ENCODE measurements at places on chromosomes 11 and 22. TPM values are rescaled to one million over a fixed set of nuclear protein-coding genes. Genes with fewer than 3 reads are reported as not detected.

WDR74 gene
- 46.8 TPM for total RNA-seq

VSIG2 gene
- total RNA-seq = 0.18 TPM

ACTN3 gene
- total RNA-seq = not detected

DNA sequence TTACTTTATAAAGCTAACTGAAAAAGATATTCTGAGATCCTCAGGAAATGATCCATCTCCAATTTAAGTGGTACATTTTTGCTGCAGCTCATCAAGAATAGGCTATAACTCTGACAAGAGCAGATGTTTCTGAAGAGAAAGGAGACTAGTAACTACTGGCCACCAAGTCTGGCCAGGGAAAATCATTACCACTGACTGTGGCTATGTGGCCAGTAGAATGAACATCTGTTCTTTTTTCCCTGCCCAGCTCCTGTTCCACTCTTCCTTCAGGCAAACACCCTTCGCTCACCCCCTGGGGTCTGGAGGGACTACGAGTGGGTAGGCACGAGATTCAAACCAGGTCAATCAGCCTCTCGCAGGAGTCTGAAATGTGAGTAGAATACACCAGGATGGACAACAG, 23.9 kb downstream of the TMEM123 start:
- no peak for DNase-seq

TRPM5 gene
- not detected for total RNA-seq

GGTLC2 gene
- total RNA-seq = not detected

GRCh38 chr11:28466506-28466905, 358.3 kb downstream of the METTL15 start:
- no peak for DNase-seq

GRCh38 chr11:133559833-133560471, 27.7 kb upstream of the OPCML start:
- no peak for DNase-seq

DNA sequence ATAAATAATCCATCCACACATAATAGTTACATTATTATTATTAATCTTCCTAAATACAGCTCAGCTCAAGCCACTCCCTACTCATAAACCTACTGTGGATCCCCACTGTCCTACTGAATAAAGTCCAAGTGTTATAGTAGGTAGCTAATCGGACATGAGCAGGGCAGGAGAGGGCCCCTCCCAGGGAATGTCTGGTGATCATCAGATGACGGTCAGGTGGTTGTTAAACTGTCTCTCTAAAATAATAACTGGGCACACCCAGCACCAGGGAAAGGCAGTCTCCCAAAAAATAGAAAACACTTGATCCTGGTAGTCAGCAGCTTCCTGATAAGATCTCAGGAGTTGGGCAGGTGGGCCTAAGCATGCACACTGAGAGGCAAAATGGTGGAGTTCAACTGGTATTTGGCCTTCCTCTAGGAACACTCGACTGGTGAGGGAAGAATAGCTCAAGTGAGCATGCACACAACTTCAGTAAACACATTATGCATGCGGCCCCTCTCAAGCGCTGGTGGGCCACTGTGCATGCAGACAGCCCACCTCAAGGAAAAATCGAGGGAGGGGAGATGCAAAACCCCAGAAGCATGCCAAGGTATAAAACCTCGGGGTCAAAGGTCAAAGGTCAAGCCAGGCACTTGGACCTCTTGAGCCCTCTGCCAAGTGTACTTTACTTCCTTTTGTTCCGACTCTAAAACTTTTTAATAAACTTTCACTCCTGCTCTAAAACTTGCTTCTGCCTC, 65.0 kb downstream of the LRRC32 start:
- DNase-seq = no peak

UPK3A gene
- total RNA-seq = not detected

DNA sequence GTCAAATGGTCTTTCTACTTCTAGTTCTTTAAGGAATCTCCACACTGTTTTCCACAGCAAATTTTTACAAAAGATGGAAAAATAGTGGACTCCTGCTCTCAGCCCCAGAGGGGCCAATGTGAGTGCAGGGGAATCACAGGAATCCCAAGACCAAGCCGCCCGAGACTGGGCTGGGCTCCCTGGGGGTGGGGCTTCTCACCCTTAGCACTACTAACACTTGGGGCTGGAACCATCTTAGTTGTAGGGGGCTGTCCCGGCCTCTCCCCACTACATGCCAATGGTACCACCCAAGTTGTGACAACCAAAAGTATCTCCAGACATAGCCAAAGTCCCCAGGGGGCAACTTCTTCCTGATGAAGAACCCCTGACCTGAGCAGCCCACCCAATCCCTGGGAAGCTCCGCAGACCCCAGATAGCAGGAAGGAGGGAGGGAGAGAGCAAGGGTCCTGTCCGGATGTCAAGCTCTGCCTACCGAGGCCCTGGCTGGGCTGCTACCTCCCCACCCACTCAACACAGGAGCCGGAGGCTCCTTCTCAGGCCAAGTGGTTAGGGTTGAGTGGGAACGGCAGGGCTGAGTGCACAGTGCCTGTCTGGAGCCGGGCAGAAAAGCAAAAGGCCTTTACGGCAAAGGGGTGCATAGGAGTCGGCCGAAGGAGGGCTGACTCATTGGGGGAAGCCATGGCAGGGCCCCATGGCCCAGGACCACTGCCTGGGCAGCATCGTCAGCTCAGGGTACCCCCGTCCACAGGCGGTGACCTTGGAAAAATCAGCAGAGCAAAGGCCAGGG, 122.5 kb upstream of the FGF3 start:
- DNase-seq = no peak

- DNase-seq = no peak
These were observed 79.5 kb upstream of the SLC25A18 start for GRCh38 chr22:17483688-17484372.

DNA sequence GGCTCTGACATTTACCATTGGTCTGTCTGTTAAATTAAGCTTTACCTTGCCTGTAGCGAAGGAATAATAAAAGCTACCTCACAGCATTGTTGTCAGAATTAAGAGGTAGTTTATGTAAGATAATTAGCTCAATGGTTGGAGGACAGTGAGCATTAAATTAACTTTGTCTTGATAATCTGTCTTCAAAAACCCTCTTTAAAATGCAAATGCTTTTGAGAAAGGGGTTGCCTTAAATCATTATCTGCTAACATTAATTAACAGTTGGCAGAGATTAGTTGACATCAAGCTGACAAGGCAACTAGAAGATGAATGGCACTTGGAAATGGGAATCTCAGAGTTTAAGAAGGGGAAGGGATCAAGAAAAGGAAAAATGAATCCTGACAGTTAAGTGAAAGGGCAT, 761.1 kb upstream of the ARHGAP42 start:
- DNase-seq = no peak

MB gene
- not detected for total RNA-seq

PKP3 gene
- total RNA-seq = 1.1 TPM

ZDHHC13 gene
- total RNA-seq = 9.2 TPM
